IMR-90 (cell line): ENCODE measurements at places on chromosomes 1 and 21.

DNA sequence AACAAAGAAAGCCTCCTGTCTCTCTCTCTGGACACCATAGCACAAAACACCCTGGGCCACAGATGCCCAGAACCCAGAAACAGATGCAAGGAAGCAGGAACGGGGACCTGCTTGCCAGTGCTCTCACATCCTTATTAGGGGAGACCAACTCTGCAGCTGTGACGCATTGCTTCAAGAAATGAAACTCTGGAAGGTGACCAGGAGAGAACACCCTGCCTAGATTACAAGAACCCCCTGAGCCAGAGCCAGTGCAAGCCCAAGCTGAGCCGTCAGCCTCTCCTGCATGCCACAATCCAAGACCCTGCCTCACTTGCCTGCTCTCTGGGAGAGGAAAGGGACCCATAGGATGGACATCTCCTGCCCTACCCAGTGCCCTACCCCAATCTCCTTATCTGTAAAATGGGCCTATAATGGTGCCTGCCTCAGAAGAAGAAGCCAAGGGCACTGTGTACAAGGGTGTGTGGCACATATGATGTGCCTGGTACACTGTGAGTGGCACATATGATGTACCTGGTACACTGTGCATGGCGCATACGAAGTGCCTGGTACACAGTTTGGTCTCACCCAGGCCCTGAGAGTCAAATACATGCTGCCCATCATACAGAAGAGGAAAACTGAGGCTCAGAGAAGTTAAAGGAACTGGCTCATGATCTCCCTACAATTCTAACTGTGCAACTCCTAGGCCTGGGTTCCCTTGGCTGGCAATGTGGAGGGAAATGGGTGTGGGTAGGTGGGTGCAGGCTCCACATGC lies 16.8 kb upstream of the FAM131C start:
- DNase-seq = no peak

DNA sequence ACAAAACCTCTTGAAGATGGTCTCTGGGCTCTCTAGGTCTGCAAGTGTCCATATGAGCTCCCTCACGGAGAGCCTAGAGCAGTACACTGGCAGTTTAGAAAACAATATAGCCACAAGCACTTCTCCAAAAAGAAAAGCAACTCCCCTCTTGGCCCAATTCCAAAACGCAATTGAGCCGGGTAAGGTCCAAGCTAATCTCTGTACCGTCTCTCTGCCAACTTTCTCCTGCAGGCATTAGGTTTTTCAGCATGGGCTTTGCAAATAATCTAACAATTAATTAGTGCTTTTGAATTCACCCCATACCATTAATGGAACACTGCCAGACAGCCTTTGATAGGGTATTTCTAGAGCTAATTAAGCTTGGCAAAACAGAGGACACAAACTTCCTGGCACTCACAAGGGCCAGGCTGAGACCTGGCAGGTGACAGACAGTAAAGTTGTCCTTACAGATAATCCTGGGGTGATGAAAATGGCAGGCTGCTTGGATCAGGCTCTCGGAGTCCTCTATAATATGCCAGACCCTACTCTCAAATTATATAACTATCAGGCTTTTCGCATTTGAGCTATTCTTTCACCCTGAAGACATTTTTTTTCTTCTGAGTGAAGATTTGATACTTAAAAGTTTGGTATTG lies 39.8 kb downstream of the TGFBR3 start:
- peak; percentile 46 for DNase-seq

- no peak for DNase-seq
Observed at GRCh38 chr1:73556270-73556669, 641.7 kb downstream of the LRRIQ3 start.

DNA sequence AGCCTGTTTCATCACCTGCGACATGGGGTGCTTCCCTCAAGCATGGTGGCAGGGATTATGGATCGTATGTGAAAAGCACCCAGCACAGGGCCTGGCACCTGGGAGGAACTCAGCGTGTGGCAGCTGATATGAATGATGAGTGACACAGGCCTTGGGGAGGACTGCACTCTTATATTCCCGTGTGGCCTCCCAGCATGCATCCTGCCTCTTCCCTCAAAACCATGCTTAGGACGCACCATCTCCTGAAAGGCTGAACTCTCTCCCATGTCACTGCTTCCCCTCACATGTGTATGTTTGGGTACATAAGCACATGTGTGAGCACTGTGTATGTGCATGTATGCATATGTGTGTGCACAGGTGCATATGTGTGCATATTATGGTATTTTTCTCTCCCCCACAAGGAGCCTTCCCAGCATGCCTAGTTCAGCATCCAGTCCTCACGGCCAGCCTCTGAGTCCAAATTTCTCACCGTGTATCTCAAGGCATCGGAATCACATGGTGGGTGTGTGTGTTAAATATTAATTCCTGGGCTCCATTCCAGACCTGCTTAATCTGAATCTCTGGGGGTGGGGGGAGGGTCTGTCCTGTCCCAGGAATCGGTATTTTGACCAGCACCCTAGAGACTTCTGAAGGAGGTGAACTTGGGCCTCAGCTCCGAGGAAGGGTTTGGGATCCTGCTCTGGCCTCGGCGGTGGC lies 12.8 kb downstream of the MYOM3 start:
- no peak for DNase-seq

GRCh38 chr1:214833178-214833756 lies 230.3 kb downstream of the CENPF start:
- DNase-seq = peak; percentile 83

DNA sequence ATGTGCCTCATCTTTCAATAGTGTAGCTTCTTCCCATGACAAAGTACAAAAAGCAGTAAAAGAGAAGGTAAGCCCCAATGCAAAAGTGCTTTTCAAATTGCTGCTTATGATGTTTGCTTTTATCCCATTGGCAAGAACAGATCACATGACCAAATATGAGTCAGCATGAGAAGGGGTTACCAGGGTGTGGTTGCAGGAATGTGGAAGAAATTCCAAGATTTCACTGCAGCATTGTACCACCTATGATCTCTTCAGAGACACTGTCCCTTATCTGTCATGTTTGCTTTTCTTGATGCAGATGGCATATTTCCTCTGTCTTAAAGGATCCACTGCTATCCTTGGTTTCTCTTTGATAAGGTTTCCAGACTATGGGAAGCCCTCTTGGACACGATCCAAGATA lies 1006.9 kb upstream of the PRMT6 start:
- DNase-seq = no peak

GRCh38 chr1:110452330-110452729 lies 1.4 kb downstream of the PROK1 start:
- DNase-seq = no peak

DNA sequence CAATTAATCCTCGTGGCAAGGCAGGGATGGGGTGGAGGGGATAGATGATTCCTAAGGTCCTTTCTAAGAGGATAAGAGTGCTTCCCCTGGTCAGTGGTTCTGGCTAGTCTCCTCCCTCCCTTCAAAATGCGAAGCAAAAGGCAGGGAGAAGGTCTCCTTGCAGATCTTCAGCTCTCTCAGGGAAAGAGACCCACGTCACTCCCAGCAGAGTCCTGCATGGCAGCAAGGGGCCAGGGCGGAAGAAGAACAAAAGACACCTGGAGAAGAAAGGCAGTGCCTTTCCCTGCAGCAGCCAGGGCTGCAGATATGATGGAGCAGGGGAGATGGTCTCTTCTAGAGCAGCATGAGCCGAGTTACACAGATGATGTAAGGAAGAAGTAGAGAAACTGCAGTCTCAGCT lies 29.6 kb upstream of the SLAMF9 start:
- no peak for DNase-seq

DNA sequence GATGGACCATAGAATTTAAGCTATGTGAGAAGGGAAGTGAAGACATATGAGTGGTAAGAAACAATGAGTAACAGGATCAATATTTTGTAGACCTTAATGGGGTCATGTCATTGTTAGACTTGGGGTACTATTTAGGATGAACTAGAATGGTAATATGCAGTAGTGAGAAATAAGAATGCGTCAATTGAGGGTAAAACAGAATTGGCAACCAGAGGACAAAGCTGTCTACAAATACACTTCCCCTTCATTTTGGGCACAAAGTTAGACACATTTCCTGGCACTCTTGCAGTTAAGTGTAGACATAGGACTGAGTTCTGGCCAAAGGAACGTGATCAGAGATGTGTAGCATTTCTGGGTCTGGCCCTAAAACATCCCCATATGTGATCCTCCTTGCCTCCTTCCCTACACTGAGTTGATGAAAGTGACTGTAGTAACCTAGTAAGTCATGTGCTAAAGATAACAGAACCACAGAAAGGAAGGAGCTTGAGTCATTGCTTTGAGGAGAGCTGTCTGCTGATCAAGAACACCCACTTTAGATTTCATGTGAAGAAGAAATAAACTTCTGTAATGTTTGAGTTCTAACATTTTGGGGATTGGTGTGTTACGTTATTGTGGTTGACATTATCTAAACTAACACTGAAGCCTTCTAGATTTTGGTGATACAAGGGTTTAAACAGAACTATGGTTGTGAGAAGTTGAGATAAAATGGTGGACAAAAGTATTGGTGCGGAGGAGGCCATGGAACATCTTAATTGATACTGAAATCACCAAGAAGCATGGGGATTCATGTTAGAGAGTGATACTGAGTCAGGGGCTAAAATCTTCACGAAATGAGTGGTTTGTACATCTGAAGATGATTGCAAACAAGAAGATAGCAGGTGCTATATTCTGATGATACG lies 41.7 kb downstream of the CD55 start:
- DNase-seq = peak; percentile 86

DNA sequence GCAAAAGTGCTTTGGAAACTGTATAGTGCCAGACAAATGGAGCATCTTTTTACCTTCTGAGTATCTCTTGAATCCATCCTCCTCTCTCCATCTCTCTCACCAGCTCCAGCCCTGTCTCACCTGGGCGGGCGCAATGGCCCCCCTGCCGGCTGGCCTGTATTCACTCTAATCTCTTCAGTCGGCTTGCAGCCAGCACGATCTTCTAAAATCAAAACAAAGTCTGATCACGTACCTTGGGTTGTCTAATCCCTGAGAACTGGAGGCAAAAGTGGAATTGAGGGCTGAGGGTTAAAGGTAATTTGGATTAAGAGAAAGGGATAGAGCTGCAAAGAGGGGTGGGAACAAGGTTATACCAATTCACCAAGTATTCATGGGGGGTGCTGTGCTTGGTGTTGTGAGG lies 46.0 kb upstream of the LRRN2 start:
- DNase-seq = no peak

GRCh38 chr21:28196981-28197380 lies 795.7 kb downstream of the LTN1 start:
- no peak for DNase-seq

DNA sequence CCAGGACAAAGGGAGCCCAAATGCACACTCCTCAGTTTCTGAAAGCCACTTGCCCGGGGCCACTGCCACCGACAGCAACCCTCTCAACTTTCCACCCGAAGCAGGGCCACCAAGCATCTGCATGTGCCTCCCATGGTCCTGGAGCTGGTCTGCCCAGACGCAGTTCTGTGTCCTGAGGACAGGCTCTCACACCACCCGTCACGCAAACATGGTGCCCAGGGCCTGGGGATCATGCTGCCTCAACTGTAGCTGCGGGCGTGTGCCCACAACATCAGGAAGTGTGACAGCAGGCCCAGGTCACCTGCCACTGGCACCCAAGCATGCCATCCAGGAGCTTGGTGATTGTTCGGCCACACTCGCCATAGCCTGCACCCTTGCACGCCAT lies 14.4 kb downstream of the GBP1 start:
- DNase-seq = no peak

GRCh38 chr1:184769241-184769640 lies 14.6 kb upstream of the EDEM3 start:
- no peak for DNase-seq

GRCh38 chr1:46452931-46453325 lies 36.7 kb upstream of the DMBX1 start:
- no peak for DNase-seq

DNA sequence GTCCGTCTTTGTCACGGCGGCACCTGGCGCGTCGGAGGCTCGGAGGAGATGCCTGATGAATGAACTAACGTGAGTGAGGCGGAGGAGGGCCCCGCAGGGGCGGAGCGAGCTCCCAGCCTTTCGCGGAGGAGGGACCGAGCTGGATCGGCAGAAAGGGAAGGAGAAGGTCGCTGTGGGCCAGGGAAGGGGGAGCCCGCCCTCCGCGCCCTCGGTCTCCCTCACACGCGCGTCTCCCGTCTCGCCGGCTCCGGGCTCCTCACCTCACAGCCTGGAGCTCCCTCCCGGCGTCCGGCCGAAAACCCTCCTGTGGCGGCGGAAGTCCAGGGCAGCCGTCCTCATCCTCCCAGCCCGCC lies 519 bp downstream of the ZNF496 start:
- DNase-seq = peak; percentile 78

DNA sequence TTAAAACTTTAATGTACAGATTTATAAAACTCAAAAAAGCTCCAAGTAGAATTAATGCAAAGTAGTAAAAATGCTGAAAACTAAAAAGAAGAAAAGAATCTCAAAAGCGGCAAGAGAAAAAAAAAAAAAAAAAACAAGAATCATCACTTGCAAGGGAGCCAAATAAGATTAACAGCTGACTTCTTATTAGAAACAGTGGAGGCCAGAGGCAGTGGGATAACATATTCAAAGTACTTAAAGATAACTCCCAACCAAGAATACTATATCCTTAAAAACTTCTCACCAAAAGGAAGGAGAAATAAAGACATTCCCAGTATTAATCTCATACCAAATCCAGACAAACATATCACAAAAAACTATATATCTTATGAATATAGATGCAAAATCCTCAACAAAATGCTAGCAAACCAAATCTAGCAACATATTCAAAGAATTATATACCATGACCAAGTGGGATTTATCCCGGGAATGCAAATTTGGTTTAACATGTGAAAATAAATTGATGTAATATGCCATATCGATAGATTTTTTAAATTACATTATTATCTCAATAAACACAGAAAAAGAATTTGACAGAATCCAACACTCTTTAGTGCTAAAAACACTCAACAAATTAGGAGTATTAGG lies 62.7 kb downstream of the CAMK2N1 start:
- DNase-seq = no peak
